ENCODE measurements at places on chromosomes 11 and 22. TPM values are rescaled to one million over a fixed set of nuclear protein-coding genes. Genes with fewer than 3 reads are reported as not detected.
A peak's percentile ranks its signal among the peaks of the same experiment; 100 is the strongest.

Gene CNTF
- 0.93 TPM for total RNA-seq

Gene PANX3
- total RNA-seq: not detected

Gene PLCB3
- 10.0 TPM for total RNA-seq

Gene C11orf52
- total RNA-seq: 1.2 TPM

Gene MYRF
- total RNA-seq: 0.14 TPM

Gene OR51G2
- not detected for total RNA-seq

Gene CCDC15
- 0.25 TPM for total RNA-seq

Gene OR5A1
- not detected for total RNA-seq

Gene STK33
- 25.8 TPM for total RNA-seq

Gene OR52B2
- total RNA-seq: not detected

DNA sequence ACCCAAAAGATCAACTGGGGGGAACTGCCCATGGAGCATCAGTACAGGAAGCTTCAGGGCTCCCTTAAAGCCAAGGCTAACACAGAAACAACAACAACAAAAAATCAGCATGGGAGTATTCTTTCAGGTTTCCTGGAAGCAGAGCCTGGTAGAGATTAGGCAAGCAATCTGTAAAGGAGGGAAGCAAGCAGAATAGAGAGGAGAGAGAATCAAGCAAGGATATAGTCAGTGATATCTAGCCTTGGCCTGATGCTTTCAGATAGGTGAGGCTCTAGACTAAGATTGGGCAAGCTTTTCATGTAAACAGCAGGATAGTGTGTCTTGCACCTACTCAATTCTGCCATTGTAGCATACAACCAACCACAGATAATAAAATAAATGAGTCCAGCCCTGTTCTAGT, 44.4 kb upstream of the FAT3 start:
- no peak for DNase-seq

DNA sequence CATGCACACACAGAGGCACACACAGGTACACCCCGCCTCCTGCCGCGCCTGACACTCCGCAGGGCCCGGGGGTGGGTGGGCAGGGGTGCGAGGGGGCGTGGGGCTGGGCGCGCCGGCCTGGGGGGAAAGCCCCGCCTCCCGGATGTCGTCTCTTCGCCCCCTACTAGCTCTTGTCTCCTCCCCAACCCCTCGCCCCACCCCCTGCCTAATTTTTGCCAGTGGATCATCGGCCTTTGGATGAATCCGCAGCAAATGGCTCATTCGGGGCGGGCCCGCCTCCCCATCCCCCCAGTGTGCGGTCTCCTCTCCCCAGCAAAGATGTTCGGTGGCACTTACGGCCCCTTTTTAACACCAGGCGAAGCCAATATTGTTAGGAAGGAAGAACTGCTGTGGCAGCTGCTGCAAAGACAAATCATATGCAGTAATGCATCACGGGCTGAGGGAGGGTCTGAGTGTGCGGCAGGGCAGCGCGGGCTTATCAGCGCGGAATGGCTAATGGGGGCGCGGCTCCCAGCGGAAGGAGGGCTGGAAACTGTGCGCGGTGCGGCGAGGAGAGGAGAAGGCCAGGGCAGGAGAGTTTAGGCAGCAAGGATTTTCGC, 13.4 kb upstream of the NECTIN1 start:
- DNase-seq: no peak

DNA sequence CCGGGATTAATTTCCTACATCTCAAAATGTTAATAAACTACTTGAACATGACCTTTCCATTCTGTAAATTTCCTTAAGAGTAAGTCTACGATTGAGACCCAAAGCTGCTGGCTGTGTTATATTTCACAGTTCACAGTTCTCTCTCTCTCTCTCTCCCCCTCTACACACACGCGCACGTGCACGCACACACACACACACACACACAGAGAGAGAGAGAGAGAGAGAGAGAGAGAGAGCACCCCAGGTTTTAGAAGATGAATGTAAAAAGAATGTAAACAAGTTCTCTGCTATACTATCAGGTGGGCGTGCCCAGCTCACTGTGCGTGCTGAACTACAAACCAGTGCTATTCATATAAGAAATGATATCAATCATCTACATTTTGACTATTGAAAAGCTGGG, 3.3 kb downstream of the BDNF start:
- DNase-seq: no peak

- DNase-seq: no peak
These were observed 5.1 kb downstream of the GRAMD4 start for GRCh38 chr22:46625113-46625842.

- DNase-seq: no peak
These were observed 3.0 kb upstream of the RIN1 start for GRCh38 chr11:66339162-66339675.

GRCh38 chr11:77400271-77400670, 73.6 kb downstream of the PAK1 start:
- DNase-seq: no peak

GRCh38 chr11:113642090-113642489, 64.0 kb downstream of the TMPRSS5 start:
- no peak for DNase-seq

GRCh38 chr22:37487129-37487528, 945 bp upstream of the MFNG start:
- no peak for DNase-seq

GRCh38 chr11:23310276-23310675, 450.0 kb upstream of the CCDC179 start:
- no peak for DNase-seq

DNA sequence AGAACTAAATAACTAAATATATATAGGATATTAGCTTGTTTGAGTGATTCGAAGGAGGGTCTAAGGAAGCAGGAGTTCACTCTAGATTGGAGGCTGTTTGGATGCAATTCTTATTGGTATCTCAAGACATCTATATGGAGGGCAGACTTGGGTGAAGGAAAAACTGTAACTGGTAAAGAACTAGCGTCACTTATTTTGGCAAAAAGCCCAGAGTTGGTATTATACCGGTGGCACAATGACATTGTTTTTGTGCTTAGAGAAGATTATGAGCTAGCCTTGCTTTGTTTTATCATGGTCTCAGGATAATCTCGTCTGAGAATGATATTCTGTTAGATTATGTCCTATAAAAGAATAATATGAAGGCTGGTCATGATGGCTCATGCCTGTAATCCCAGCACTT, 6.0 kb upstream of the SLC35F2 start:
- no peak for DNase-seq

GRCh38 chr11:13297917-13298356, 20.3 kb downstream of the BMAL1 start:
- no peak for DNase-seq

GRCh38 chr11:121657146-121657545, 204.4 kb upstream of the SORL1-AS1 start:
- DNase-seq: no peak

DNA sequence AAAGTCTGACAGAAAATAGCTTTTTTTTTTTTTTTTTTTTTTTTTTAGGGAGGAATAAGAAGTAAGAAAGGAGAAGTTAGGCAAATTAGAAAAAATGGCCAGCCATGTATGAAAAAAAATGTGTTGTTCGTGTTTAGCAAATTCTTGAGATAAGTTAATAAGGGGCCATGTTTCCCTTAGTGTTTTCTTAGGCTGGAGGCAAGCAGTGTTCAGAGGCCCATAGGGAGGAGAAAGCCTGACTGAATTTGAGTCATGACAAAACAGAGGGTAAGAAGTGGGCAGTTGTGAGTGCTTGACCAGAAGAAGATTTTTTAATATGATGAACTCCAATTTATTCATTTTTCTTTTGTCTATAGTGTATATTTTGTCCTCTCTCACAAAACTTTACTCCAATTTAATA, 766.4 kb downstream of the FAM181B start:
- DNase-seq: no peak

GRCh38 chr11:61892085-61892370, 683 bp upstream of the FADS3 start:
- DNase-seq: no peak

GRCh38 chr11:70085815-70086769, 8.0 kb downstream of the ANO1 start:
- DNase-seq: no peak

GRCh38 chr11:35602160-35602793, 16.0 kb upstream of the FJX1 start:
- DNase-seq: no peak

DNA sequence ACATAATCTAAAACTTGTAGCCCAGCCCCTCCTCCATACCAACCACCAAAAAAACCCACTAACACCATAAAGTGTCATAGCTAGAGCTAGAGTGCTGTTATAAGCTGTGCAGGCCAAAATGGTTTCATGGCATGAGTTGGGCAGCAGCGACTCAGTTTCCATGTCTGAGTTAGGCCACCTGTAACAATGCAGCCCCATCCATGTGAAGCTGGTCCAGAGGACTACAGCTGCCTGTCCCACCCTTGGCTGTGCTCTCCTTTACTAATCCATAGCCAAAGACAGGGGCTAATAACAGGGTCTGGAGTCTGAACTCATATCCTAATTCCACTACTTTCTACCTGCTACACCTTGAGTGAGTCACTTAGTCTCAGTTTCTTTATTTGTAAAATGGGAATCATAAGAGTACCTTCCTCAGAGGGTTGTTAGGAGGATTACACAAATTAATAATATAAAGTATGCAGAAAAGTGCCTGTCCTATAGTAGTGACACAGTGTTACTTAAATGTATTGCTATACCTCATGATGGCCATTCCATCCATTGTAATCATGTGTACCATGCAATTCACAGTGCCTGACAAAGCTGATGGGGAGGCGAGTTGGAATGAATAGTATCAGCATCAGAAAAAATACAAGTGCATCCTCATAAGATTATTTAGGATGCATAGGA, 20.6 kb downstream of the KCNQ1OT1 start:
- DNase-seq: no peak

DNA sequence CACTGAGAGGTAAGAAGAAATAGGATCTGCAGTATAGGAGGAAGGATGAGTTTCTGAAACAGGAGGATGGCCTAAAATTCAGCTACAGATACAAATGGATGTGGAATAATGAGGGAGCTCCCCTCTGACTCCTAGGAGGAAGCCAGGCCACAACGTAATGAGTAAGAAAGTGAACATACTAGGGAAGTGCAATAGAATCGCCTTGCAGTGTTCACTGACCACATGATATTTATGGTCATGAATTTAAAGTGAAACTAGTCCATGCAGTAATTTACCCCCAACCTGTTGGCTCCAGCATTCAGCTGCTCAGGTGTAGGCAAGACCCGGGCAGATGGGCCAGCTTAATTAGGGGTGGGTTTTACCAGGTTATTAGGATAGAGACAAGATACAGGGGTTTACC, 101.7 kb downstream of the DEUP1 start:
- DNase-seq: no peak

- DNase-seq: no peak
These were observed 35.9 kb downstream of the OSBPL5 start for GRCh38 chr11:3129181-3129590.

DNA sequence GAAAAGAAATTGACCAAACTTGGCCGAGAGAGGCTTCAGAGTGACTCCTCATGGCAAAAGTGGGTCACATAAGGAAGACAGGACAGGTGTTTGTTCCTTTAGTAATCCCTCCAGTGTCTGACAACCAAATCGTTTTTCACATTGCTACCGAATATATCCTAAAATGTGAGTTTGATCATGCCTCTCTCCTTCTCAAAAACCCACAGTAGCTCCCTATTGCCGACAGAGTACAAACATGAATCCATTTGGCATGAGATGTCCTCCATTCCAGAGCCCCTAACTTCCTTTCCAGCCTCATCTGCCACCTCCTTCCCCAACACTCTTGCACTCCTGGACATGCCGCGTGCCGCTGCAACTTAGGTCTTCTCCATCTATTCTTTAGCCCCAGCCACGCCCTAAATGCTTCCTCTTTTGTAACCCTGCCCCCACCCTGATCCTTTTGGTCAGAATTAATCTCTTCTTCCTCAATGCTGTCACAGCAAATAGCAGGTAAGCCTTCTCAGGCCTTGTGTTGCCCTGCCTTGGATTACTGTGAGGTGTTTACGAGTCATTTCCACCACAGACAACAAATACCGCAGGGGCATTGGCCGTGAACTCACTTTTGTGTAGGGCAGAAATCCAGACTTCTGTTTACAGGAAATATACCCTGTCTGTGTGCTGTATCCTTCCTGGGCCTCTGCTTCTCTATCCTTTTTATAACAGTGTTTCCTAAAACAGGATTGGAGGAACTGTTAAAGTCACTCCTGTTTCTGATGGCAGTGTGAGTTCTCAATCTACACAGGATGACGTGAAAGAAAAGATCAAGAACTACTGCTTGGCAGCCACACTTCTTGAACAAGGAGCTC, 66.0 kb upstream of the FTH1 start:
- DNase-seq: no peak

- DNase-seq: peak; percentile 81
These were observed 34.0 kb upstream of the FBXO3 start for GRCh38 chr11:33808228-33808828.

DNA sequence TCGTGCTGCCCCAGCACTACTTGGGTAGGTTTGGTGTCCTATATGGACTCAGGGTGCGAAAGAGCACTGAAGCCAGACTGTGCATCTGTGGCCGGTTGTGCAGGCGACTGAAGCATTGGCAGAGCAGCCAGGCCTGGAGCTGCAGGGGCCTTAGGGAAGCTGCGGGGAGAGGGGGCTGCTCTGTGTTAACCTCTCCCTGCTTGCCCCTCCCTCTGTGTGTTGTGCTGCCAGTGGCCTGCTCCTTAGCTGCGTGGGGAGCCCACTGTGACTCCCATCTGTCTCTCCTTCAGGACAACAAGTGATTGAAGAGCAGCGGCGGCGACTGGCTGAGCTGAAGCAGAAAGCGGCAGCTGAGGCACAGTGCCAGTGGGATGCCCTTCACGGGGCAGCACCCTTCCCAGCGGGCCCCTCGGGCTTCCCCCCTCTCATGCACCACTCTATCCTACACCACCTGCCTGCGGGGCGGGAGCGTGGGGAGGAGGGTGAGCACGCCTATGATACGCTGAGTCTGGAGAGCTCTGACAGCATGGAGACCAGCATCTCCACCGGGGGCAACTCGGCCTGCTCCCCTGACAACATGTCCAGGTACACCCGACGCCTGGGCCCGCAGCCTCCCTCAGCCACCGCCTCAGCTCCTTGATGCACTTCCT, 34.3 kb downstream of the TREH start:
- DNase-seq: no peak

- peak; percentile 71 for DNase-seq
These were observed 5.2 kb downstream of the FXYD2 start for GRCh38 chr11:117819096-117820040.

DNA sequence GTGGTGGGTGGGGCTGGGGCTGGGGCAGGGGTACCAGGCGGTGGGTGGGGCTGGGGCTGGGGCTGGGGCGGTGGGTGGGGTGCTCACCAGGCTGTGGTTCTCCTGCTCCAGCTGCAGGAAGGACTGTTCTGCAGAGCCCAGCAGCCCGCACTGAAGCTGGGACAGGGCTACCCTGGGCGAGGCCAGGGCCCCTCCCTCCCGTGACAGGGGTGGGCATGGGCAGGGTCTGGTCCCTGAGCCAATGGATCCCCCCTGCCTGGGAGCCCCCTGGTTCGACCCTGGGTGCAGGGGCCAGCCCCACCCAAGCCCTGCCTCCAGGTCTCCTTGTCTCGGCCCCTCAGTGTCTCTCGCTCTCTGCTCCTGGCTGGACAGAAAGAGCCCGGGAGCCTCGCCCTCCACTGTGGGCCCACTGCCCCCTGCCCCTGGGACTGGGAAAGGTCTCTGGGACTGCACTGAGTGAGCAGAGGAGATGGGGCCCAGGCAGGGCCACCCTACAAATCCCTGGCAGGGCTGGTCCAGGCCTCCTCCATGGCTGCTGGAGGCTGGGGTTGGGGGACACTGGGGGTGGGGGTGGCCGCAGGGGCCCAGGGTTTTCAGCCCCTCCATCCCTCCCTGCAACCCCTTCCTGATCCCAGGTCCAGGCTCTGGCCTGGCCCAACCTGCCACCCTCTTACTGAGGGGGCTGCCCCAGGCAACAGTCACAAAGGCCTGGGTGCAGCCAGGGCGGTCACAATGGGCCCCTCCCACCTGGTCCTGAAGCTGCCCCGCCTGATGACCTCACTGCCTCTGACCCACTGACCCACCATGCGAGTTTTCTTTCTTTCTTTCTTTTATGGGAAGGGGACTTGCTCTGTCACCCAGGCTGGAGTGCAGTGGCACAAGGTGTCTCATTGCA, at the start of gene CCDC188:
TSS of gene CCDC188 (minus strand) at position 675 of the 895 bp plus-strand sequence. CDS start at position 606, 69 bp downstream.
- no peak for DNase-seq
